ENCODE measurements at places on chromosomes 7 and 10. TPM values are rescaled to one million over a fixed set of nuclear protein-coding genes. Genes with fewer than 3 reads are reported as not detected.
A peak's percentile ranks its signal among the peaks of the same experiment; 100 is the strongest.

Gene STK17A
- total RNA-seq: 25.0 TPM

Gene TDRD1
- total RNA-seq: 0.11 TPM

Gene PRSS1
- not detected for total RNA-seq

Gene FAM25A
- not detected for total RNA-seq

Gene LRRC4
- 1.3 TPM for total RNA-seq

Gene CALHM3
- total RNA-seq: not detected

Gene WEE2
- total RNA-seq: not detected

Gene MMD2
- not detected for total RNA-seq

Gene CCDC6
- total RNA-seq: 41.4 TPM

Gene CDH23
- total RNA-seq: 18.7 TPM

- no peak for DNase-seq
Observed at GRCh38 chr10:92740762-92741161, 51.0 kb downstream of the HHEX start.

DNA sequence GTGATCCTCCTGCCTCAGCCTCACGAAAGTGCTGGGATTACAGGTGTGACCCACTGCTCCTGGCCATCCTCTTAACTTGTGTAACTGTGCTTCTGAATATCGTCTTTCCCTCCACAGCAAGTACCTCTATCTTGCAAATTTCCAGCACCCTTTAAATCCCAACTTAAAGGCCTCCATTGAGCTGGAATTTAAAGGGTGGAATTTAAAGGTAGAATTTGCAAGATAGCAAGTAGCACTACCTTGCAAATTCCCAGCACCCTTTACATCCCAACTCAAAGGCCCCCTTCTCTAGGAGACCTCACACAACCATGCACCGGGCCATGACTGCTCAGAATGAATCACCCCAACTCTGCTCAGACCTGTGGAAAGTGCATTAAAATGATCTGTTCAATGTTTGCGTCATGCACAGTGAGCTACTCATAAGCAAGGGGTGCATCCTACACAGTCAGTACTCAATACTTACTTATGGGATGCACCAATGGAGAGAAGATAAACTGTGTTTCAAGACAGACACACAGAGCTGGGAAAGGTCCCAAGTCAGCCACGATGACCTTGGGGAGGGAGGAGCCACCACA lies 17.8 kb upstream of the SDK1 start:
- no peak for DNase-seq

DNA sequence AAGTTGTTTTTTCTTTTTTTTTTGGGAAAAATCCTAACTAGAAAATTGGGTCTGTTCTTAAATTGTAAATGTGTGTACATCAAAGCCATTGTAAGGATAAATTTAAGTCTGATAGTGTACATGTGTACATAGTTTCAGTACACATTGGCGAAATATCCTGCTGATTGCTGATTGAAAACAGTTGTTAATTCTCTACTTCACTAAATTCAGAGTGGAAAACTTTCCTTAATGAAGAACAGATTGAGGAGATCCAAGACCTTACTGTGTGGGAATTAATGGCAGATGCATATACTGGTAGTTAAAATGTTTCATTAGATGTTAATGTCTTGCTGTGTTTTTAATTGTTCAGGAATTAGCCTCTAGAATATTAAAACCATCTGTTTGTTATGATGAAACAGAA lies 506.0 kb downstream of the AUTS2 start:
- no peak for DNase-seq

GRCh38 chr7:40199076-40199802 lies 64.4 kb downstream of the SUGCT start:
- DNase-seq: no peak

GRCh38 chr7:99438573-99439480 lies at the start of the genes CPSF4 and PTCD1:
TSS of gene CPSF4 (plus strand) at chr7:99438943. CDS start at chr7:99439083, 140 bp downstream.
TSS of gene PTCD1 (minus strand) at chr7:99438798. CDS start at chr7:99435242, 3,556 bp downstream.
- peak; percentile 98 for DNase-seq

GRCh38 chr7:137354961-137355360 lies 11.4 kb upstream of the PTN start:
- DNase-seq: no peak

DNA sequence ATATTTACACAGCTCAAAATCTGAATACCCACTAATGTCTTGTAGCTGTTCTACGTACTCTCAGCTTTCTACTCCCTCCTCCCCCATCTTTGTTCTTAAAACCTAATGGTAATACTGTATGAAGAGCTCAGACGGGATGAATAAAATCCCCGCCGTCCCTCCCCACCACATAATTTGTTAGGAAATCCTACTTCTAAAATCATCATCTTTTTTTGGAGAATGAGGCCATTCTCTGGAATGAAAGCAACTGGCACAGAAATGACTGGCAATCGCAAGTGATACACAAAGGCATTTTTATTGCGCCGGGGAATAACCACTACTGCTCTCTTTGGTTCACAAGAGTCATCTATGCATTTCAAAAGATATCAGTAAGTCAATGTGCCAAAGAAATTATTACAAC lies 27.3 kb downstream of the SLC35B4 start:
- no peak for DNase-seq

DNA sequence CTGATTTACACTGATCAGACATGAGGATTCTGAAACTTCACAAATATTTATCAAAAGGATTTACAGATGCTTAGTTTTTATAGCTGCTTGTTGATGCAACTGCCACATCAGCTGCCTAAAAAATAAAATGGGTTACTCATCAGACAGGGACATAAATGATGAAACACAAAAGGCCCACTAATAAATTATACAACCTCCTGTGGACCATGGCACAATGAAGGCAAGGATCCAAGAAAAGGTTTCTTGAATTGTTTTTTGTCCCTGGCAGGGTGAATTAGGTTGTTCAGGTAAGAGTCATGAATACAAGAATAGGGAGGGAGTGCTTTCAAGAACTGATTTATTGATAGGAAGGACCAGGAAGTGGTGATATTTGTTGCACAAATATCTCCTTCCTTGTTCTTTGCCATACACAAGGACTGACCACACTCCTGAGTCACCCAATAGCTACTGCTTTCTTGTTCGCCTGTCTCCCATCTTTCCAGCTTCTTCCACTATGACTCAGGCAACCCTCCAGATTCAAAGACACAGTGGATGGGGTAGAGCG lies 234.5 kb downstream of the AHR start:
- DNase-seq: no peak

DNA sequence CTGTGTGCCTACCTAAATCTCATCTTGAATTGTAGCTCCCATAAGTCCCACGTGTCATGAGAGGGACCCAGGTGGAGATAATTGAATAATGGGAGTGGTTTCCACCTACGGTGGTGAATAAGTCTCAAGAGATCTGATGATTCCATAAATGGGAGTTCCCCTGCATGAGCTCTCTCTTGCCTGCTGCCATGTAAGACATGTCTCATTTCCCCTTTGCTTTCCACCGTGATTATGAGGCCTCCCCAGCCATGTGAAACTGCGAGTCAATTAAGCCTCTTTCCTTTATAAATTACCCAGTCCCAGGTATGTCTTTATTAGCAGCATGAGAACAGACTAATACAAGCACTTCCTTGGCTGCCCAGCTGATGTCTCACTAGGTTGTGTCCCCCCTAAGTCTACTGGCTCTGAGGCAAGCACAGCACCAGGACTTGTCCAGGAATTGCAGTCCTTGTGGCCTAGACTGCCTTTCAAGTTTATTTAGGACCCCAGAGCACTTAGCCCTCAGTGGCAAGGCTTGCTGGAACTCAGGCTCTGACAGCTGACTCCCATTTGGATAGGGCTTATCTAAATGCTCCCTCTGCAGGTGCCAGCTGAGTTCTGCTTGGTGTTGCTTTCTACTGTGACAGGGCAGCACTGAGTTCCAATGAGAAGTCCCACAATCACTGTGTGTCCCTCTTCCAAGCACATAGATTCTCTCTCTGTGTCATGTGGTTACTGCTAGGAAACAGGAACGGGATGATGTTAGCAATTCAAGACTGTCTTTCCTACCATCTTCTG lies 59.0 kb upstream of the TAS2R16 start:
- no peak for DNase-seq

- DNase-seq: no peak
Observed at GRCh38 chr10:71381611-71382010, 15.1 kb upstream of the CDH23 start.

- DNase-seq: no peak
Observed at GRCh38 chr10:47031901-47032465, 120.8 kb downstream of the PTPN20 start.

DNA sequence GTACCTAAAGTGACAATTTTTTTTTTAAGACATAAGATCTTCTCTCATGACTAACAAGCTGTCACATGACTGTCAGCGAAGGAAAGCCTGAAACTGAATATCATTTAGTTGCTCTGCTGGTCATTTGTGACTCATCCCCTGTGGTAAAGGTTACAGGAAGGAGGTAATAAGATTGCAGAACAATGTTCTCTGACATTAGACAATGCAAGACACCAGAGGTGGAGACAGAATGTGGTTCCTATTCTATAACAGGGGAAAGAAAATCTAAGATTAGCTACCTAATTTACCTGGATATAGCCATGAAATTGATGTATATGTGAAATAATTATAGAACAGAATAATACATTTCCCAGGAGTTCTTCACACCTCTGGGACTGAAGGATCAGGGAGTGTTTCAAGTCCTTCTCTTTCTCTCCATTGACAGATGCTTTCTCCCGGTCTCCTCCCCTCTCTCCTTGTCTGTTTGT lies 47.7 kb downstream of the LRGUK start:
- DNase-seq: no peak

Data from esophagus muscularis mucosa (tissue), 4 donors.